ENCODE measurements at places on chromosomes 4 and X.

- no peak for DNase-seq
Observed at GRCh38 chr4:62135565-62136156, 935.5 kb downstream of the ADGRL3 start.

DNA sequence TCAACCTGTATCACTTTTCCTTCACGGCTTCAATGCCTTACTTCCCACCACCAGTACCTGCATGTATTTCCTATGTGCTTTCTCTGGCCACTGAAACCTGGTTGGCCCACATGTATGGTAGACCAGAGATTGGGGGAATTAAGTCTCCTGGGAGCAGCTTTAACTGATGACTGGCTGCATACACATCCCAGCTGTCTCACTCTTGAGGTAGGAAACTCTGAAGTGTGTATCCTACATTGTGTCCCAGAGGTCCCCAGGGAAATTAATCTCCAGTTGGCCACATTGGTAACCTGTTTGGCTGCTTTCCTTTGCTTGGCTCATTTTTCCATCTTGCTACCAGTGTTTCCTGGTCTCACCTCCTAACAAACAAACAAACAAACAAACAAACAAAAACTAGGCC is 124.4 kb downstream of the ZNF827 start:
- no peak for DNase-seq

DNA sequence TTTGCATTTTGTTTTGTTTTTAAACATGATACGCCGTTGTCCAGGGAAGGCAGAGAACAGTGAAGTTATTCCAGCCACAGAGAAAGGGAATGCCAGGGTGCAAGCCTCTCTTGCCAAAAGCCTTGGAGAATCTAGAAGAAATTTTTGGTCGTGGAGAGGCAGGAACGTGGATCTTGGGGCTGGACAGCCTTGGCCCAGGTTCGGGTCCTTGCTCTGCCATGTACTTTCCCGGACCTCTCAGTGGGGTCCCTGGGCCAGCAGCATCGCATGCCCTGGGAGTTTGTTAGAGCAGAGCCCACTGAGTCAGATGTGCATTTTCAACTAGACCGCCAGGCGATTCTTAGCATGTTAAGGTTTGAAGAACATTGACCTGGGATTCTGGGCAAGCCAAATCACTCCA is 18.6 kb downstream of the FAM9A start:
- DNase-seq: no peak

DNA sequence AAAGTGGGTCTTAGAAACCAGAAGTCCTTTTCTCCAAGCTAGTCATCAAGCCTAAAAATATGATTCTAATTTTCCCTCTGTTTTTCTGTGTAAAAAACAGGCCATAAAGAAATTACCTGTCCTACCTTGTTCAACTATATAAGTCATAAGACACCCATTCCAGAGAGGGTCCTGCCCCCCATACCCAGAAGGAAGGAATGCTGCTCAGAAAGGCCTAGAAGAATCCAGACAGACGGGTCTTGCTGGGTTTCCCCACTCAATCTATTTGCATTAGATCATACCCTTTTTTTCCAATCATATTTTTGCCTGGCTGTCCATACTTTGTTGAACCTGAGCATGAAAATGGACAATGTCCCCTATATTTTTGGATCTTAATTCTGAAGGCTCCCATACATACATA is 16.3 kb upstream of the XAGE2 start:
- no peak for DNase-seq

DNA sequence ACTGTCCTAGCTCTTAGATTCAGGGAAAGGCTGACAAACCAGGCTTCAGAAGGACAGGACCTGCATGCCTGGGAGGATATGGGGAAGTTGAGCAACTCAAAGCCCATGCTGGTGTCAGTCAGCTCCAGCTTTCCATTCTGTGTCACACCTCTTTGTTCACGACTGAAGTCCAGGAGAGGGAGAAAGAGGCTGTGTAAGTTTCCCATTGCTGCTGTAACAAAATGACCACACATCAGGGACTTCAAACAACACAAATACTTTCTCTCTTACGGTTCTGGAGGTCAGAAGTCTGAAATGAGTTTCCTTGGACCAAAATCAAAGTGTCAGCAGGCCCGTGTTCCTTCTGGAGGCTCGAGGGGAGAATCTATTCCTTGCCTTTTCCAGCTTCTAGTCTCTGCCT is 50.6 kb upstream of the STX18 start:
- DNase-seq: no peak
